Activated naive CD4-positive, alpha-beta T cell (primary cell): ENCODE measurements at places on chromosomes 6 and 20.

DNA sequence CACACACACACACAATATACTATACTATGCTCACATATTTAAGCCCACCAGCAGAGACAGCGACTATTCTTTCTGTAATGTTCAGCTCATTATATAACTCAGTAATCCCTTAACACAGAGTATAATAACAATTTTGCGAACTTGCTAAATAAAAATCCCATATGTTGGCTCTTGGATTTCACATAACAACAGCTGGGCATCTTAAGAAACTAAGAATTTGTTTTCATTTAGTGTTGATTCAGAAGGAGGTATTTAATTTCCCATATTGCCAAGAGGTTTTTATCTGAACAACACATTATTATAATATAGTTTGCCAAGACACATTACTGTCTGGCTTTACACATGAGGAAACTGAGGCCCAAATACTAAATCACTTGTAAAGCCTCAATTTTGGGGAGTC is 7.4 kb downstream of the ECT2L start:
- no peak for DNase-seq

- no peak for DNase-seq
These were observed 233.6 kb downstream of the PLCB1 start for GRCh38 chr20:8365634-8366033.

- DNase-seq: no peak
These were observed 87.8 kb downstream of the KIF16B start for GRCh38 chr20:16485401-16485800.

DNA sequence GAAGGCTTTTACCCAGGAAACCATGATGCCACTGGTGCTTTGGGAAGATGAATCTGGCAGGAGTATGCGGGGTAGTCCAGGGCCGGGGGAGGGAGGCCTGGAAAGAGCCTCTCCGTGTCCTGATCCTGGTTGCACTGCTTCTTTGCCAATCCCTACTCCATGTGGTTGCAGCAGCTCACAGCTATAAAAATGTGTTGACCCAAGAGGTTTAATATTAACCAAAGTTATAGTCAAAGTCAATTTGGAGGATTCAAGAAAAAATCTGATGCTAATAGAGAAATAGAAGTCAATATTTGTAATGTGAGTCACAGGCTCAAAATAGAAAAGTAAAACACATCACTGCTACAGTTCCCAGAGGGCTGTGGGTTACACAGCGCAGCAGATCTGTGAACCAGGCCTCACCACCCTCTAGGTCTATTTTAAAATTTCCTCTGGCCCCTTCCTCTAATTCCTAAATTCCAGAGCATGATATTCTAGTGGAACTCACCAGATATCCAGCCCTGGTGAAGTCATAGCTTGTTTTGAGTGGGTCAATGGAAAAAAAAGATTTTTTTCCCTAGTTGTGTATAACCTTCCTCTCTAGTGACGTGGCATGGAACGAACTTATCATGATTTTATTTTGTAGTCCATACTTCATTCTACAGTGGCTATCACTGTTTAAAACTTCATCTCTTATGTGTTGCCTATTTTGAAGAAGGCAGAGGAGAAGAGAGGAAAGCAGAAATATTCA is 63.2 kb upstream of the BMP2 start:
- DNase-seq: no peak

- no peak for DNase-seq
These were observed 286.2 kb upstream of the SGK1 start for GRCh38 chr6:134604014-134604676.

DNA sequence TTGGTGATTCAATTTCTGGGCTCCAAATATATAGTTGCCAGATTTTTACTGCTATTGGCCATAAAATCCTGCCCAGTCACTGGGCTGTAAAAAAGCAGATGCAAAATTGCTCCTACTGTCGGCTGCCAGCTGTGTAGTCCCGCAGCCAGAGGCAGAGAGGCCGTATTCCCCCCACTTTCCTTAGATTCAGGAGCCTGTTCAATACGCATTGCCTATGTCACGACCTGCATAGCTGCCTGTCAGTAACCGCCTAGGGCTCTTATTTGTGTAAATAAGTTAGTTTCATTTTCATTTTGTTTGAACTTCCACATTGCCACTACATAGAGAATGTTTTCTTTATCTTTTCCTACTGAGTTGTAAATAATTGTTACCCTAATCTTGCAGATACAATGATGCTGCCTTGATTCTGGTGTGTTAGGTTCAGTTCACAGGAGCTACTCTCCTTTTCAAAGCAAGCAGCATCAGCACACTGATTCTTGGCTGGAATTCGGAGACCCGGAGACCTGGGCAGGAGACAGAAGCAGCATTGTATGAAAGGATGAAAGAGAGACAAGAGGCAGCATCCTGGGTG is 46.0 kb upstream of the UST start:
- no peak for DNase-seq

- DNase-seq: no peak
These were observed 27.2 kb downstream of the BRPF3 start for GRCh38 chr6:36223706-36224105.

DNA sequence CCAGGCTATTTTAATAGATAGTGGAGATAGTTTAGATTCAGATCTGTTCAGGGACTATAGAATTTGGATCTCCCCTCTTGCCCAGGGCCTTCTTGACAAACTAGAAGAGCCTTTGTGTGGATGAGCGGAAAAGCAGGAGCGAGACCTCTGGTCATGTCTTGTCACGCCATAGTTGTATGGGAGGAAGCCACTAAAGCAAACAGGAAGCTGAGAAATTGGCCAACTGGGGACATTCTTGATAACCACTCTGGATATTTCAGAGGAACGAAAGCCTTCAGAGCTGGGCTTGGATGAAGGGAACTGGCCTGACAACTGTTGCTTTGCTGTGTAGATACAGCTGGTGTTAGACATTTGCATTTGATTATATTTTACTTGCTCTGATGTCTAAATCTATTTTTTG is 54.1 kb upstream of the EXOC2 start:
- DNase-seq: no peak

GRCh38 chr6:135993361-135993760 is 141.9 kb downstream of the PDE7B start:
- DNase-seq: no peak

DNA sequence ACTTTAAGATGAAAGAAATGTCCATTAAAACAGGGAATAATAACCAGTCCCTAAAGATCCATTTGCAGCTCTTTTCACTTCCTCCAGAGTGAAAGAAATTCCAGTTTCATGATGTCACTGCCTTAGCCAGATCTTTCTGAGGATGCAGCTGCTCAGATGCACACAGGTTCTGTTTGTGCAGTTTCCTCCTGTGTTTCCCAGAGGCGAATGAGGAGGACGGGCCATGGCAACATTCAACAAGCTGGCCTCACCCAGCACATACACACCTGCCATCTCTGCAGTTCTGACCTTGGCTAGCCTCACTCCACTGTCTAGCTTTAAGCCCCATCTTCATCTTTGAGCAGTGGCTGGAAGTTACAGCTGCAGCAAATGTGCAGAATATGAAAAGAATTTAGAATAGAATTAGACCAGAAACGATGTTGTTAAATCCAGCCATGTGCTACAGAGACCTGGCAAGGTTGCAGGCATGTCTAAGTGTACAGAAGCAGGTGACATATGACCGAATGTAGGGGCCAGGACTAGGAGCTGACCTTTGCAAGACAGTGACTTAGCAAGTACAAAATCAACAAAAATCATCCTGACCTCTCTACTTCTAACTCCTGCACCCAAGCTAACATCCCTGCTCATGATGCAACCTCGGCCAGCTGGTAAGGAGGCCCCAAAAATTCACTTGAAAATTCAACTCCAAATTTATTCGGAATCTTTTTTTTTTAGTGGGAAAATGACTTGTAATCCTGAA is 35.0 kb downstream of the FAM50B start:
- no peak for DNase-seq

- DNase-seq: no peak
These were observed 14.4 kb upstream of the MLIP start for GRCh38 chr6:54096811-54097210.

DNA sequence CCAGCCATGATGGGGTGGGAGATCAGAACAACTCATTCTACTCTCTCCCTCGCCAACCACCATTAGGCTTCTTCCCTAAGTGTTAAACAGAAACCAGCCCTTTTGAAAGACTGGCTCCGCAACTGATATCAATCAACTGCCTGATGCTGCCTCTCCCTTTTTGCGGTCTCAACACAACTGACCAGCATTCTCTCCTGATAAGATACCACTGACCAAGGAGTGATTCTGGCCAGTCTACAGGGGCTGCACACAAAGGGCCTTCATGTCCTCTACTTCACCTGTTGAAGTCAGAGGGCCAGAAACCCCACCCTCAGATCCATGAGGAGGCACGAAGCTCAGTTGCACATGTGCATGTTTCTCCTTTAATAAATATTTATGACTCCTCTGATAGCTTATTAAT is 145.1 kb downstream of the CD24 start:
- DNase-seq: no peak

DNA sequence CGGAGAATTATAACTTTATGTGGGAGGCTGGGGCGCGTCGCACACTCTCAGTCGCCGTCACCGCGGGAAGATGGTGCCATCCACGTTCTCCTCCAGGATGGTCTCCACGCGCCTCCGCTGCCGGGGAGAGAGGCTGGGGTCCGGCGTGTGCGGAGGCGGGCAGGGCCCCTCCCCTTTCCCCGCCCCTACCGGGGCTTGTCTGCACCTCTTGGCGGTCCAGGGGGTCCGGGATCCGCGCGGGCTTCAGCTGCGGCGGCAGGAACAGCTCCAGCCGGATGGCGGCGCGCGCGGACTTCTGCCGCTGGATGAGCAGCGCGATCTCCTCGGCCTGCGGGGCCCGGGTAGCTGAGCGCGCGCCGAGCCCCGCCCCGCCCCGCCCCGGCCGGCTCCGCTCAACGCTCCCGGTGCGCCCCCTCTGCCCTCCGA is 807 bp downstream of the LKAAEAR1 start:
- no peak for DNase-seq

DNA sequence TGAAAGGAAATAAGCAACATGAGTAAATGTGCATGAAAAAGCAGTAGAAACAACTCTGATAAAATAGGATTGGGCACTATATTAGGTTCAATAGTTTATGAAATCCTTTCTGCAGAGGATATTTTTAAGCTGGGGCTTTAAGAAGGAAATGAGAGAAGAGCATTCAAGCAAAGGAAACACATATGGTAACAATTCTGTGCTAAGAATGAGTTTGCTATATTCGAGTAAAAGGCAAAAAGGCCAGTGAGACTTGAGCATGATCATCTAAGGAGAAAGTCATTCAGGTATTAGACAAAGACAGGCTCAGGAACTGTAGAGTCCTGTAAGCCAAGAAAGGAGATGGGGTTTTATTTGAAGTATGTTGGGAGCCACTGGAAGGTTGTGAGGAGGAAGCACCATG is 387.1 kb upstream of the FLRT3 start:
- DNase-seq: no peak

DNA sequence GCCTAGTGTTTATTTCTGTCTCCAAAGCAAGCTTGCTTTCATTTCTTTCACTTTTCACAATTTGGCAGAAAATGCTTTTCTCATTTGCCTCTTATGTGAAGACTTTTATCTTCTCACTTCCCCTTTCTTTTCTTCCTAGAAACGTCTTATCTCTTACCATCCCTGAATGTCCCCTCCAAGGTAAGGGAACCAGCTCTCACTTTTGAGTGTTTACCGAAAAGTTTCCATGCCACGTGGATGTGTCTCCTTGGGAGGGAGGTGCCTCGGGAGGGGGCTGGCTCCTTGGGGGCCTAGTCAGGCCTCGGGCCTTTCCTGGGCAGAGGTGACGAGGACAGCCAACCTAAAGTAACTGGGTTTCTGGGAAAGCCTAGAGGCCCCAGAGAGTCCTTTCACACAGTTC is 127.4 kb downstream of the CD24 start:
- no peak for DNase-seq

GRCh38 chr6:40378071-40378724 is 209.0 kb downstream of the LRFN2 start:
- DNase-seq: no peak

- no peak for DNase-seq
These were observed 20.6 kb downstream of the EPM2A start for GRCh38 chr6:145714731-145715130.

DNA sequence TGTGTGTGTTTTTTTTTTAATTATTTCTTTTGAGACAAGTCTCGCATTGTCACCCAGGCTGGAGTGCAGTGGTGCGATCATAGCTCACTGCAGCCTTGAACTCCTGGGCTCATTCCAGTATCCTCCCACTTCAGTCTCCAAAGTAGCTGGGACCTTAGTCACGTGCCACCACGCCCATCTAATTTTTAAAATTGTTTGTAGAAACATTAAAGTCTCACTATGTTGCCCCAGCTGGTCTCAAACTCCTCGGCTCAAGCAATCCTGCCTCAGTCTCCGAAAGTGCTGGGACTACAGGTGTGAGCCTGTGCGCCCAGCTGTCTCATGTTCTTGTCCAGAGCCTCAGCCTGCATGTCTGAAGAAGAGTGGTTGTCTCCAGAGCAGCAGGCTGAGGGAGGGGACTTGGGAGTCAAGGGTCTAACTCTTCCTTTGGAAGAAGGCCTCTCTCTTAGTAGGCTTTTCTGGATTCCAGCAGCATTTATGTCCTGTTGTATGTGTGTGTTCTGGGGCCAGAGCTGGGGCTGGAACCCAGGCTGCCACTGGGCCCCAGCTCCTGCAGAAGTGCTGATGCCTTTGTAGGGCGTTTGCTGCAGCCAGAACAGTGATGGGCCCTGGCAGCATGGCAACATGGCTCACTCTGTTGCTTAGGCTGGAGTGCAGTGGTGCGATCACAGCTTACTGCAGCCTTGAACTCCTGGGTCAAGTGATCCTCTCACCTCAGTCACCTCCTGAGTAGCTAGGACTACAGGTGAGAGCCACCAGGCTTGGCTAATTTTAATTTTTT is 5.4 kb downstream of the DNMT3B start:
- no peak for DNase-seq

DNA sequence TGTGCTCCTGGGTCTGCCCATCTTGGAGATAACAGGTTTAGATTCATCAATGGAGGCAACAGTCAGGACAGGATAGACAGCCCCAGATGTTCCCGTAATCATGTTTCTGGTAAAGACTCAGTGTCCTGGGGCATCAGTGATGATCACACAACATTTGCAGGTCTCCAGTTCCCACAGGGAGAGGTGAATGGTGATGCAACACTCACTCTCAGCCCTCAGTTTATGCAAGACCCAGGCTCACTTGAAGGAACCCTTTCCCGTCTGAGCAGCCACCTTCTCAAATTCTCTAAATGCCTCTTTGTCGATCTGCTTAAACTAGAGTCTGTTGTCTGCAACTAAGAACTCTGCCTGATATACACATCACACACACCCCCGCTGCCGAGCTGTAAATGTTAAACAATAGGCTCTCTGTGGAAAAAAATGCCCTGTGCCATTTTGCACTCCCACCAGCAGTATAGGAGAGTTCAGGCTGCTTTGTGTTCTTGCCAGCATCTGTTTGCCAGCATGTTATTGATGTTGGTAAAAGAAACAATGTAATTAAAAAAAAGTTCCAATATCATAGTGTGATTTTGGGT is 30.1 kb upstream of the SCP2D1 start:
- DNase-seq: no peak

GRCh38 chr20:63116412-63117106 is 99.4 kb downstream of the YTHDF1 start:
- no peak for DNase-seq

DNA sequence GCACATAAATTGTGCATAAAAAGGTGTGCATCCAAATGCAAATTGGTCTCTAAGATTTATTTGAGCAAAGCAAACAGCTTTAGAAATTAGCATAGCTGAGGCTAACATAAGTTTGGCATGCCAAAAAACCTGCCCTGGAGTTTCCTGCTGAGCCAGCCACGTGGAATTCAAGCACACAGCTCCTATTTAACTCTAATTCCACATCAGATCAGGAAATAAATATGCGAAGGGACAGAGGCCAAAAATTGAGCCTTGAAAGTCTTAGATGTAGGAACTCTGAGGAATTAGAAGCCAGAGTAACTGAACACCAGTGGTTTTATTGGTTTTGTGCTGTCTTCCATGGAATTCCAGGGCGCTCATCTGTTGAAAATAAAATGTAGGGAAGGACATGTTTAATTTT is 19.6 kb downstream of the SOBP start:
- no peak for DNase-seq
